ENCODE measurements at places on chromosomes 3 and 15. TPM values are rescaled to one million over a fixed set of nuclear protein-coding genes. Genes with fewer than 3 reads are reported as not detected.

DNA sequence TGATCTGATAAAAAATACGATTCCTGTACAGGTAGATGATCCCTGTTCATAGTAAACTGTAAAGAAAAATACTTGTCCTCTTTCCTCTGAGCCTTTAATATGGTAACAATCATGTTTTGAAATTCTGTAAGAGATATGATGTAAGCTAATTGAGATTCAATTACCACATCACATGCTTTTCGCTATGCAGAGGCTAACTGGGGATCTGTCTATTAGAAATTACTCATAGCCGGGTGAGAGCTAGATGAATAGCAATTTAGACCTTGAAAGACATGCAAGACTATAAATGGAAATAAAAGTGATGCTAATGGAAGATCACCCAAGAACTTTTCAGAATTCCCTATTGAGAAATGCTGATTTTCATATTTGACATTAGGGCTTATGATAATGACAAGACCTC, 579.9 kb upstream of the ZNF717 start:
- 0 out of 2 replicates have a peak, but pooled peaks cover 6% of the 10 kb centered on the region for H3K36me3 ChIP-seq
- no peak overlapping the region for H3K4me3 ChIP-seq
- DNase-seq = no peak
- H3K4me1 ChIP-seq = no peaks in the 10 kb centered on the region
- H3K27me3 ChIP-seq = peaks cover 1% of the 10 kb centered on the region

- peak overlapping the region; percentile 94 for H3K27ac ChIP-seq
- peaks cover 18% of the 10 kb centered on the region for H3K36me3 ChIP-seq
- H3K4me1 ChIP-seq = peaks cover 76% of the 10 kb centered on the region
- peak overlapping the region; percentile 64 for H3K4me3 ChIP-seq
- DNase-seq = peak; percentile 88
Measured at GRCh38 chr3:136068708-136069107, 103.2 kb downstream of the PPP2R3A start.

GRCh38 chr3:11820531-11821041, 26.1 kb downstream of the TAMM41 start:
- no peak overlapping the region for H3K4me3 ChIP-seq
- H3K4me1 ChIP-seq = peaks cover 44% of the 10 kb centered on the region
- no peaks in the 10 kb centered on the region for H3K27me3 ChIP-seq
- DNase-seq = peak; percentile 27
- H3K36me3 ChIP-seq = peaks cover 34% of the 10 kb centered on the region
- H3K27ac ChIP-seq = peak overlapping the region; percentile 7

GRCh38 chr3:170766253-170766652, 103.7 kb downstream of the RPL22L1 start:
- H3K27me3 ChIP-seq = no peaks in the 10 kb centered on the region
- H3K4me1 ChIP-seq = peaks cover 51% of the 10 kb centered on the region
- no peaks in the 10 kb centered on the region for H3K36me3 ChIP-seq
- no peak for DNase-seq
- no peak overlapping the region for H3K27ac ChIP-seq
- H3K4me3 ChIP-seq = no peak overlapping the region

TXNRD3 gene
- total RNA-seq = 8.4 TPM

TMEM44 gene
- 14.0 TPM for total RNA-seq
